ENCODE measurements at places on chromosomes 3 and 15.

DNA sequence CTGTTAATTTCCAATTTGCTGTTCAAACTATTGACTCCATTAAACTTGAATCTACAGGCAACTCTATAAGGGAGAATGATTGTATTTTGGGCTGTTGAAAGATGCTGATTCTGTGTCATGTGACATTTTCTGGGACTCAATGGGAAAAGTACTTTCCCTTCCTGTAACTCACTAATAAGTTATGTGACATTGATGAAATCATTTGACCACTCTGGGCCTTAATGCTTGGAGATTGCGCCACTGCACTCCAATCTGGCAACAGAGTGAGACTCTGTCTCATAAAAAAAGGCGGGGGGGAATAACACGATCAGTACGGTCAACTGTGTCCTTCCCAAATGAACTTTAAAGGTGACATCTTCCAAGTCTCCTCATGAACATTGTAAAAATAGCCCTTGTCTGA is 215.2 kb upstream of the SGO1 start:
- DNase-seq: no peak

- no peak for DNase-seq
Observed at GRCh38 chr3:154656486-154656885, 226.5 kb upstream of the GPR149 start.

DNA sequence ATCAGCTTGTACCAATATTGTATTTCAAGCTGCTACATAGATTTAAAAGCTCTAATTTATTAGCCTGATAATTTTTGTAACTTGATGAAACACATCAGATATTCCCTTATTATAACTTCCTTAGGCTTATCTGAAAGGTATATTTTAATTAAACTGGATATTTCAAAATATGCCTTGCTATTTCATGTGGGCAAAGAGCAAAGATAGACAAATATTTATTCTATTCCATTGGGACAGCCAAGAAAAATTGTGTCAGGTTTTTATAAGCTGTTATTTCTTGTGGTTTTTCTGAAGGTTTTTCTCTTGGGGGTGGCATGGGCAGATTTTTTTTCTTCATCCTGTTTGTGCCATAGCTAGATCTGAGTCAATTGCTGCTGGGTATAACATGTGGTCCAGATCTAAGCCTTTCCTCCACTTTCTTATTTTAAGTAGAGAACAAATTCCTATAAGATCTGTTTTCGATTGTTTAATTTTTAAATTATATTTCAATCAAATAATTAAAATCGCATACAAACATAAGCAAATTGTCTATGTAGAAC is 249.5 kb downstream of the NAALADL2 start:
- DNase-seq: no peak

GRCh38 chr3:66673293-66673692 is 172.5 kb upstream of the LRIG1 start:
- DNase-seq: no peak

DNA sequence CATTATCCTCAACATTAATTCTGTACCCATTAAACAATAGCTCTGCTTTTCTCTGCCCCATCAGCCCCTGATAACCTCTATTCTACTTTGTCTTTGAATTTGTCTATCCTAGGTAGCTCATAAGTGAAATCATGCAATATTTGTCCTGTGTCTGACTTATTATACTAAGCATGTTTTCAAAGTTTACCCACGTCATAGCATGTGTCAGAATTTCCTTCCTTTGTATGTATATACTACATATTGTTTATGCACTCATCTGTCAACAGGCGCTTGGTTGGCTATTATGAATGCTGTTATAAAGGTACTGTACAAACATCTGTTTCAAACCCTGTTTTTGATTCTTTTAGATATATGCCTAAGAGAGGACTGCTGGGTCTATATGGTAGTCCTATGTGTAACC is 18.2 kb downstream of the CSNK1G1 start:
- DNase-seq: no peak

- no peak for DNase-seq
Observed at GRCh38 chr15:39388118-39388517, 192.8 kb upstream of the THBS1 start.

All from SK-N-DZ (cell line).